HEK293T (cell line): ENCODE measurements at places on chromosomes 4 and X.

GRCh38 chr4:184617600-184618196 is 31.5 kb downstream of the CASP3 start:
- no peak for DNase-seq

GRCh38 chr4:108204518-108204917 is 35.8 kb upstream of the LEF1 start:
- DNase-seq, result no peak

GRCh38 chr4:8656185-8656517 is 63.6 kb downstream of the CPZ start:
- DNase-seq, result no peak

DNA sequence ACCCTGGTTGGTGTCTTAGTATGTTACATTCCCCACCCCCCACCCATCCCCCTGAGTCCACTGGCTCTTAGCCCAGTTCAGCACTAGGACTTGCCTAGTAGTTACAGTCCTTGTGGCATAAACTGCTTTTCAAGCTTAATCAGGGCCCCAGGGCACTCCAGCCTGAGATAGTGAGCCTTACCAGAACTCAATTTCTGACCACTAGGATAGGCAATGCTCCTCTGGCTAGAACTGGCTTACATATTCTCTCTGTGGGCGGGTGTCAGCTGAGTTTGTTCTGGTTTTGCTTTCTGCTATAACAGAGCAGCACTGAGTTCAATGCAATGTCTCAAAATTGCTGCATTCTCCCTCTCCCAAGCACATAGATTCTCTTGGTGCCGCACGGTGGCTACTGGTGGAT is 391.4 kb upstream of the DIPK2B start:
- DNase-seq, result no peak

- no peak for DNase-seq
Observed at GRCh38 chr4:3527101-3527913, 4.9 kb downstream of the LRPAP1 start.
